ENCODE measurements at places on chromosomes 3 and 15.

GRCh38 chr3:127105587-127105986, 87.3 kb upstream of the PRR23E start:
- DNase-seq = no peak

- no peak for DNase-seq
These were observed 61.8 kb downstream of the FAIM start for GRCh38 chr3:138670407-138670806.

DNA sequence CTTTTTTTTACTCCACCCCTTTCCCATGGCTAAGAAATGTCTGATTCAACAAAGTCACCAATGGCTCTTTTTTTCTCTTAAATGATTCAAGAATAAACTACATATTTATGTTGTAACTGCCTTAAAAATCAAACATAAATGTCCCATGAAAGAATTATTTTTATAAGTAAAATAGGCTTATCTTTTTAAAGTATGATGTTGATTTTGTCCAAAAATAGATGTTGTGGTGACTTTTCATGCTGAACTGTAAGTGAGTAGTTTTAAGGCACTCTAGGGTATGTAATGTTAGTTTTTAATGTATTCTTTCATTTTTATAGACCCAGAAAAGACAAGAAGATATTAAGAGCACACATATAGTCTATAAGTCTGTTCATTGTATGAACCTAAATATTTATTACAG, 594.9 kb downstream of the NLGN1 start:
- DNase-seq = no peak

- peak; percentile 15 for DNase-seq
These were observed 136.8 kb downstream of the TPRG1 start for GRCh38 chr3:189308608-189309007.

DNA sequence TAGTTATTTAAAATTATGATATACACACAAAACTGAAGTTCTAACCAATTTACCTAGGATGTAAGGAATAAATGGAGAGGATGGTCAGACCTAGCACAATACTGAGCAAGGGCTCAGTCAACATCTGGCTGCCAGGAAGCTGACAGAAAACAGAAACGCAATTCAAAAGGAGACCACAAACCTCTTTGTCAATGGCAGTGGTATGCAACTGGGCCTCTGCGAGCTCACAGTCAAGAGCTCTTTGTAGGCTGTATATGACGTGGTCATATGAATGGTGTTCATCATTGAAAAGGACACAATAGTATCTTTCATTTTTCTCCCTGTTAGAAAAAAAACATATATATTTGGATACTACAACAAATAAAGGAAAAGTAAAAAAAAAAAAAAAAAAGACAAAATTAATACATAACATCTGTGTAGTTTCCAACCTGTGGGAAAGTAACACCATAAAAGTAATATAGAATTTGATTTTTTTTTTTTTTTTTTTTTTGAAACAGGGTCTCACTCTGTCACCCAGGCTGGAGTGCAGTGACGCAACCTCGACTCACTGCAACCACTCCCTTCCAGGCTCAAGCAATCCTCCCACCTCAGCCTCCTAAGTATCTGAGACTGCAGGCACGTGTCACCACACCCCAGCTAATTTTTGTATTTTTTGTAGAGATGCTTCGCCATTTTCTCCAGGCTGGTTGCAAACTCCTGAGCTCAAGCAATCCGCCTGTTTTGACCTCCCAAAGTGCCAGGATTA, 37.9 kb downstream of the UBR1 start:
- peak; percentile 51 for DNase-seq

- no peak for DNase-seq
These were observed 23.3 kb upstream of the PSMD6 start for GRCh38 chr3:64046592-64046991.

DNA sequence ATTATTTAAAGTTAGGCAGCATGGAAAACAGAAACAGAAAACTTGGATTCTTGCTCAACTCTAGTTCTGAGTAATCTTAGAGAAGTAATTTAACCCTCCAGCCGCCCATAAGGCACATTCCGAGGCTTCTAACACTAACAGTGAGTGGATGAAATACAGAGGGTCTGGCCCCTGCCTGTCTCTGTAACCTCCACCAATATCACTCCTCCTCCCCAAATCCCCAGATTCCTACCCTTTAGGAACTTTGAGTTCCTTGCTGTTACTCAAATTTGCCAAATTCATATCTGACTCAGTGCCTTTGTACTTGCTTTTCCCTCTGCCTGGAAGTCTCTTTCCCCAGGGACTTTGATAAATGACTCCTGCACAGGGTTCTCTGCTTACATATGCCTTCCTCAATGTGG, 112.5 kb upstream of the TGFBR2 start:
- DNase-seq = peak; percentile 76

DNA sequence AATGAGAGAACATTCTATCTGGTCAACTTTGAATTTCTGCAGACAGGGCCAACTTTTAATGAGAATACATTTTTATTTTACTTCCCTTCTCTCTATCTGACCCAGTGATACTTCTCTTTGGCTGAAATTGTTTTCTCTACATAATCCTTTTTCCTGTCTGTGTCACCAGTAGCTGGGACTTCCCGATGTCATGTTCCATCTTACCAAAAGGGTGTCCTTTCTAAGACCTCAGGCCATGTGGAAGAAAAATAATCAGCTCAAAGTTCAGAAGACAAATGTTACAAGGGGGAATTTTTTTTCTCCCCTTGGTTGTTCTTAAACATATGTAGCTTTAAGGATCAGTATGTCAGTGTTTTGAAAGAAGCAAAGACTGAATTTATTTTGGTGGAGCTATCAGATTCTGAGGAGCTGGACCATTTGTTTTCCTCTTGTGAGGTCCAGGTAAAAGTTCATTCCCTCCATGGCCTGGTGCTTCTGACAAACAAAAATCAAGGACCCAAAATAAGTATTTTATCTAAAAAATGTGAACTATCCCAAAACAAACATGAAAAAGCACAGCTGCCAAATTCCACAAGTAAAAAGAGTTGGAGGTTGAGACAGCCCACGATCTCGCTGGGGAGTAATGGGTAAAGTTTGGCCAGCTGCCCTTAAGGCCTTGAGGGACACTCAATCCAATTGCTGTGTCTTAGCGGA, 859.4 kb upstream of the NR2F2 start:
- DNase-seq = no peak

DNA sequence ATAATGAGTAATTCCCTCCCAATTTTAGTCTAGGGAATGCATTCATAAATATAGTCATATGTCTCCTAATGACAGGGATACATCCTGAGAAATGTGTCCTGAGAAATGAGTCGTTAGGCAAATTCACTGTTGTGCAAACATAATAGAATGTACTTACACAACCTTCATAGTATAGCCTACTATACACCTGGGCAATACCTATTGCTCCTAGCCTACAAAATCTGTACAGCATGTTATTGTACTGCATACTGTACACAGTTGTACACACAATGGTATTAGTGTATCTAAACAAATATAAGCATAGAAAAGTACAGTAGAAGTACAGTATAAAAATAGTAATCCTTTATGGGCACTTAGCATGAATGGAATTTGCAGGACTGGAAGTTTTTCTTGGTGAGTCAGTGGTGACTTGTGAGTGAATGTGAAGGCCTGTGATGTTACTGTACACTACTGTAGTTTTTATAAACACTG, 6.6 kb downstream of the DTWD1 start:
- peak; percentile 88 for DNase-seq

DNA sequence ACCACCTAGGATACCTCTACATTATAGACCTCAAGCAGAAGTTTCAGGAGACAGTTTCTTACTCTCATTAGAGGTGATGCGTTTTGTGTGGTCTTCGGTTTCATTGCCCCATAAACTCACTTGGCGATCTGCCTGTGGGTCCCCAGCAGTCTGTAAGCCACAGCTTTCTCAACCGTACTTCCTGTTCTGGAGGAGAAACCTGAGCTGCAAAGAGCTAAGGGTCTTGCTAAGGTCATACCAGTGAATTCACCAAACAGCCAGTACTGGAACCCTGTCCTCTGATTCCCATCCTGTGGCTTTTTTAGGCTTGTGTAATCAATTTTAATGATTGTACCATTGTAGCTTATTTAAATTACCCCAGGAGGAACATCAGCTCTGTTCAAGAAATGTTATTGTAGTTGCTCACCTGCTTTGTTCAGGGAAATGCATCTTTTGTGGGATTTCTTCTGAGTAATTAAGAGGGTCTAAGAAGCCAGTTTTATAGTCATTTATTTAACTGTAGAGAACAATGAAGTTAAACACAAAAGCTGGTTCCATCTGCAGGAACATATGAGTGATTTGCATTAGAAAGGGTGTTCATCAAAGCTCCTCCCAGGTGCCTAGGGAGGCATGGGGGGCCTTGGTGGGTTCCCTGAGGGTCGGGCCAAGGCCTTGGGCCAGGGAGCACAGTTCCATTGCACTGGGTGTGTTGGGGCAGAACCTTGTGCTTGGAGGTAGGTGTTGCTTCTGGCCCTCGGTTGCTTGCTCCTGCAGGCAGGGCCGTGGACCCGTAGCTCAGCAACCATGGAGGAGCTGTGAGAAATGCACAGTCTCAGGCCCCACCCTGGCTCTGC, 69.6 kb downstream of the APBA2 start:
- DNase-seq = peak; percentile 29

DNA sequence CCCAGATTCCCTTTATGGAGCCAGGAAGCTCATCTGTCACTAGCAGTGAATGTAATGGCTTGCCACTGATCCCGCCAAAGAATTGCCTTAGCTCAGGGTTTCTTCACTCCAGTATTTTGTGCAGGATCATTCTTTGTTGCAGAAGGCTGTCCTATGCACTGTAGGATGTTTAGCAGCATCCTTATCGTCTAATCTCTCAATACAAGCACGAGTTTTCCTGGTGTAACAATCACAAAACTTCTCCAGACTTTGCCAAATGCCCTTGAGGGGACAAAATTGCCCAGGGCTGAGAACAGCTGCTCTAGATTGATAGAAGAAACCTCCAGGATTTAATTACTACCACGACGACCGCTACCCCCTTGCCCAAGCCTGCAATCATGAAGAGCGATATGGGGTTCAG, 6.8 kb upstream of the SHQ1 start:
- no peak for DNase-seq

DNA sequence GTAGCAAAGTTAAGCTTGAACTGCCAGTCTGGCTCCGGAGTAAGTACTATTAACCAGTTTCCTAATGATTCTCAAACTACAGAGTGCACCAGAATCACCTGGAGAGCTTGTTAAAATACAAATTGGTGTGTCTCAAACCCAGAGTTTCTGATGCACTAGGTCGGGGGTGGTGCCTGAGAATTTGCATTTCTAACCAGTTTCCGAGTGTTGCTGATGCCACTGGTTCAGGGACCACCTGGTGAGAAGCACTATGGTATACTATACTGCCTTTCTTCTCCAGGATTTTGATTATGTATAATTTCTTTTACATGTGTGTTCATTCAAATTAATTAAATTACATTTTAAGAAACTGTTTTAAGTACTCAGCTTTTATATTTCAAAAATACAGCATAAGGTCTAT, 48.8 kb upstream of the PLSCR5 start:
- DNase-seq = no peak

DNA sequence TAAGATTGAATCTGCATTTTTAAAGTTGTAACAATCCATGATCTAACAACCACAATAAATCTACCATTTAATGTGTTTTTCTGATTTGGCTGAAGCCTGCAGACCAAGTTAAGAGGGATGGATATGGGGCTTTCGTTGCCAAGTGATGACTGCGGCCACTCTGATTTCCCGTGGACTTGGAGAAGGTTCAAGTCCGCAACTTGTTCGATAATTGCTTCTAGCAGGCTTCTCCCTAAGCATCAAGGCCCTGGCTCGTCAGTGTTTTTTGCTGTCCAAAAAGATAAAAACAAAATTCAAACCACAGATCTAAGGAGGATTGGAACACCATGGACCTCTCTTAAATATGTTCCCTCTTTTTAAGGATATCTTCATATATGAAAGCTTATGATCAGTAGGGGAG, 256.6 kb downstream of the CNTN3 start:
- DNase-seq = no peak

DNA sequence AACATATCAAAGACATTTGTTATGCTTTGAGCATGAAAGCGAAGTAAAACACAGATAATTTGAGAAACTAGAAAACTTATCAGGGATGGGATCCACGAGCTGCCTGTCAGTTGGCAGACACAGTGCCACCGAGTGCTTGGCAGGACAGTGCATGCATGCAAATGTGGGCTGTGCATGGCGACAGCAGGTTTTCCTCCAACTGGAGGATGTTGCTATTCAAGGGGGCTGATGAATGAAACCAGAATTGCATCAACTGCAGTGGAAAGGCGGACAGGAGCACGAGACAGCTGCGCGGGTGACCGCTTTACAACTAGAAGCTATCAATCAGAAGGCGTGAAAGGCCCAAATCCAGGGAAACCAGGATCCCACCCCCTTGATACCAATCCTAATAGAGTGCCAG, 244.3 kb downstream of the NR2F2 start:
- DNase-seq = no peak

DNA sequence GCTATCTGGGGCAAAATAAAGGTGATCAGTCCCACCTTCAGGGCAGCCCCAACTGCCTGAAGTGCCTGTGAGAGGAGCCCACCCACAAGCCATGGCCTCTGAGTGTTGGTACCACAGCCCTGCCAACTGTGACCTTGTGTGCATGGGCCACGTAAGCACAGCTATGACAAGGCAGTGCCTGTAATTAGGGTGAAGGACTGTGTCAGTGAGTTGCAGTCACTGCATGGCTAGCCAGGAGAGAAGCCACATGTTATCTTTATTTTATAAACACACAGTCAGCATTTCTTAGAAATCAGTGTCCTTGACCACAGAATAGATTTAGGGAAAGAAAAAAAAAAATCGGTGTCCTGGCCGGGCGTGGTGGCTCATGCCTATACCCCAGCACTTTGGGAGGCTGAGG, 24.8 kb downstream of the EXOSC7 start:
- no peak for DNase-seq

GRCh38 chr15:73732930-73733329, 20.2 kb downstream of the INSYN1 start:
- DNase-seq = no peak

DNA sequence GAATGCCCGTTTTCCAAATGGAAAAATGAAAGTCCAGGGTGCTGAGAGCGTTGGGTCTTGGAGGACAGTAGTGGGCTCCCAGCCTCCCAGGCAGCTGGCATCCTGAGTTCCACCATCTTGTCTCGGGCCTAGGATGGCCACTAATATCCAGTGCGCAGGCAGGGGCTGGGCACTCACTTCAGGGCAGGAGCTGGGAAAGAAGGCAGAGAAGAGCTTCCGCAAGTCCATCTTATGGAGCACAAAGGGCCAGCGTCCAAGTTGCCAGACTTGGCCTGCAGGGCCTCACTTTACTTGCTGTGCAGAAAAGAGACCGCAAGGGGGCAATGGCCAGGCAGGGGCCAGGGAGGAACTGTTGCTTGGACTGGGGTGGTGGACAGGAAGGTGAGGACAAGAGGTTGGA, 46.1 kb downstream of the IQSEC1 start:
- DNase-seq = no peak

DNA sequence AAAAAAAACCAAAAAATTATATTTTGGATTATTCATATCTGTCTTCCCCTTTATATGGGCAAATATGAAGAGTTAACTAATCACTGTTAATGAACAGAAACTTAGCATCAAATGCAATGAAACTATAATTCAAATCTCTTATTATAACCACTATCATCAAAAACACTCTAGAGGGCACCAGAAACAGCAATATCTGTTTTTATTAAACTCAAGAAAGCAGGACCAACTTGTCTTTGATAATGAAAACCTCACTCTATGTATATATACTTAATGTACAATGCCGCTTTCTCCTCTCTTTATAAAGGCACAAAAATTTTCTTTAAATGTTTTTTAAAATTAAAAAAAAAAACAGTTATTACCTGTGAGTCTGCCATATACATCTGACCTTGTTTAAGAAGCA, 92.7 kb downstream of the UACA start:
- DNase-seq = no peak

Data from fibroblast of skin of left quadriceps (primary cell).